ENCODE measurements at places on chromosomes 7 and 10.

GRCh38 chr10:16187161-16187560 is 249.6 kb upstream of the PTER start:
- DNase-seq = no peak

DNA sequence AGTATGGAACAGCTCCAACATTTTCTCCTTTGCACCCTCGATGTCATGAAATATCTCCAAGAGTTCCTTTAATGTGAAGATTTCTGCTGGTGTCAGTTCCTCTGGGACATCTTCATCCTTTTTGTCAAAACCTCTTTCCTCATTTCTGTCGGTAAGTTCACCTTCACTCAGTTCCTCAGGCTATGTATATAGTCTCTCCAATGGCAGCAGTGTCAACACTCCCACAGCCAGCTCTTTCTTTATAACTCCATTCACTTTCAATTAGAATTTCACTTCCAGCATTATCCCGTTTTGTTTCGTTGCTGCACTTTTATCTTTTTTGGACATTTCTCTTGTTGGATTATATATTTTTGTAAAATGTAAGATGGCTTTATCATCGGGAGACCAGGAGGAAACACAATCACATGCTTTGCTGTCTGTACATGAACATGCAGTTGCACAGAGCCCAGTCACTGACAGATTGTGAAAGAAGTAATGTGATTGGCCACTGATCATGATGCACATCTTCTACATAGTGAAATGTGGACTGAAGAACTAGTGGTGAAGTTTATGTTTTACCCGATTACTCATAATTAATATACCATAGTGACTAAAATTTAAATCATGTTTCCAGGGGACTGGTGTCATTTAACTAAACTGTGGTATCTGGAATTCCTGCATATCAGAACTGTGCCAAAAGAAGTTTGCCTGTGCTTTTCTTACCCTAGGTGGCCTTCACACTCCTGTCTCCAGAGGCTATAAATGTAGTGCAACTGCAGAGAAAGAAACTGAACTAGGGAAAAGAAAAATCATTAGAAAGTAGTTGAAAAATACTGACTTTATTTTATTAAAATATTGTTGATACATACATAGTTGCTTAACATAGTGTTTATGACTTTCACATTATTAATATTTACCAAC is 289.6 kb downstream of the PPP1R3A start:
- DNase-seq = no peak

DNA sequence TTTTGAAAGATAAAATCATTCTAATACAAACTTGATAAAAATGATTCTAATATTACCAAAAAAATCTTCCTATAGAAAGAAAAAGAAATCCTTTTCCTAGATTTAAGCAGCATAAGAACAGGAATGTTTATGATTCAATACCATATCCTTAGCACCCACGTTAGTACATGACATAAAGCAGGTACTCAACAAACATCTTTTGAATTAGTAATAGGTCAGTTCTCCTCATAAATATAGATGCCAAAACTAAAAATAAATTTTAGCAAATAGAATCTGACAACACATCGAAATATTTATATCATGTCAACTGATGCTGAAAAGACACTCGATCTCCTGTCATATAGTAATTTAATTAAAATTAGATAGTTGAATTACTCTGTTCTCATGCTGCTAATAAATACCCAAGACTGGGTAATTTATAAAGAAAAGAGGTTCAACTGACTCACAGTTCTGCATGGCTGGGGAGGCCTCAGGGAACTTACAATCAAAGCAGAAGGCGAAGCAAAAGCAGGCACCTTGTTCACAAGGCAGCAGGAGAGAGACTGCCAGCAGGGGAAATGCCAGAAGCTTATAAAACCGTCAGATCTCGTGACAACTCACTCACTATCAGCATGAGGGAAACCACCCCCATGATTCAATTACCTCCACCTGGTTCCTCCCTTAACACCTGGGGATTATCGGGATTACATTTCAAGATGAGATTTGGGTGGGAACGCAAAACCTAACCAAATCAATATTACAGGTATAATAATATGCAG is 191.8 kb downstream of the HTR7 start:
- no peak for DNase-seq

DNA sequence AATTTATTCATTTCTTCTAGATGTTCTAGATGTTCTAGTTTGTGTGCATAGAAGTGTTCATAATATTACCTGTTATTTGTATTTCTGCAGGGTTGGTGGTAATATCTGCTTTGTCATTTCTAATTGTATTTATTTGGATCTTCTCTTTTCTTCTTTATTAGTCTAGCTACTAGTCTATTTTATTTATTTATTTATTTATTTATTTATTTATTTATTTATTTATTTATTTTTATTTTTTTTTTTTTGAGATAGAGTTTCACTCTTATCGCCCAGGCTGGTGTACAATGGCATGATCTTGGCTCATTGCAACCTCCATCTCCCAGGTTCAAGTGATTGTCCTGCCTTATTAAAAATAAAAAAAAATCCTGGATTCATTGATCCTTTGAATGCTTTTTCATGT is 114.8 kb upstream of the THSD7A start:
- DNase-seq = no peak

GRCh38 chr10:16470747-16471146 is 33.9 kb downstream of the PTER start:
- no peak for DNase-seq

DNA sequence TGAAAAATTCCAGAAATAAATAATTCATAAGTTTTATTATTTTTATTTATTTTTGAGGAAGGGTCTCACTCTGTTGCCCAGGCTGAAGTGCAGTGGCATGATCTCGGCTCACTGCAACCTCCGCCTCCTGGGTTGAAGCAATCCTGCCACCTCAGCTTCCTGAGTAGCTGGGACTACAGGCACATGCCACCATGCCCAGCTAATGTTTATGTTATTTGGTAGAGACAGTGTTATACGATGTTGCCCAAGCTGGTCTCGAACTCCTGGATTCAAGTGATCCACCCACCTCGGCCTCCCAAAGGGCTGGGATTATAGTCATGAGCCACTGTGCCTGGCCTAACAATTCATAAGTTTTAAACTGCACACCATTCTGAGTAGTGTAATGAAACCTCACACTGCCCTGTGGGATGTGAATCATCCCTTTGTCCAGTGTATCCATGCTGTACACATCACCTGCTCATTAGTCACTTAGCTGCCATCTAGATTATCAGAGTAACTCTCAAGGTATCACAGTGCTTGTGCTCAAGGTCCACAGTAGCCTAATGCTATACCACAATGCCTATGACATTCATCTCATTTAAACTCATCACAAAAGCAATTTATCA is 17.9 kb downstream of the RTKN2 start:
- no peak for DNase-seq

- DNase-seq = no peak
These were observed 52.5 kb upstream of the MACC1 start for GRCh38 chr7:20269726-20270125.

DNA sequence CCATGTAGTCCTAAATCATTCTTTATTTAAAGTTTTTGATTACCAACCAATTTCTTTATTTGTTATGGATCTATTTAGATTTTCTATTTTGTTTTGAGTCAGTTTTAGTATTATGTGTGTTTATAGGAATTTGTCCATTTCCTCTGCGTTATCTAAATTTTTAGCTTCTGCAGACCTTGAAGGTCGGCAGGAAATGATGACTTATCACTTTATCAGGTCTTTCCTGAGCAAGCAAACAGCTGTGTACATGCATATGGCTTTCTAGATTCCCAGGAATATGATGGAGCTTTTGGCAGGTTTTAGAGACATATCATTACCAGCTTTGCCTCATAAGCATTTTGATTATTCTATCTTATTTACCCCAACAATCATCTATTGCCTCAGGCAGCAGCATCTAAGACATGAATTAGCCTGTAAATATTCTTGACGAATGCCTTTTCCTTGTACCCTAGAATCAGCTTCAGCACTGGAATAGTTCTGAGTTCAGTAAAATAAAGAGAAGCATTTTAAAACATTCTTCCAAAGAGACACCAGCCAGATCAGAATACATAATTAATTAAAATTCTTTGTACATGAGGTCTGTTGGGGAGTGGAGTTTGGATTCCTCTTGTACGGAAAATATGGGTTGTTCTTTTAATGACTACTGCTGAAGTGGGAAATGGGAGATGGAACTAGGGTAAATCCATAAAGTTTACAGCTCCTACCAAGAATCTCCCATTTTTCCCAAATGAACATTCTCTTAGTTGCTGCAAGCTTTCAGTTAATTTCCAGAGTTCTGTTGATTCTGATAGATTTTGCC is 408.8 kb upstream of the SEMA3C start:
- DNase-seq = no peak

DNA sequence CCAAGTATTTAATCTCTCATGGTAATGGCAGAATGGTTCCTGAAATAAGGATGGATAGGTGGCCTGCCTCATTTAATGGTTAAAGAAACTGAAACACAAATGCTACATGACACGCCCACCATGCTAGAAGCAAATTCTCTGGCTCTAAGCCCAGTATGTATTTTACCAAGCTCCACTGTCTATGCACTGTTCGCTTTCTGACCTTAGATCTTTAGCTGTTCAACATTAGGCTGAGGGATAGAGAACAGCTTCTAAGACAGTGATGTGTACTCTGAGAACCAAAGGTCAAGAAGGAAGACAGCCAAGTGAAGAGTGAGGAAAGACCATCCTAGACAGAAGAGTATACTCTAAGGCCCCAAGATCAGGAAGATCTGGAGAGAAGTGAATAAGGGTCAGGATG is 26.6 kb downstream of the FAM3C start:
- DNase-seq = peak; percentile 8

DNA sequence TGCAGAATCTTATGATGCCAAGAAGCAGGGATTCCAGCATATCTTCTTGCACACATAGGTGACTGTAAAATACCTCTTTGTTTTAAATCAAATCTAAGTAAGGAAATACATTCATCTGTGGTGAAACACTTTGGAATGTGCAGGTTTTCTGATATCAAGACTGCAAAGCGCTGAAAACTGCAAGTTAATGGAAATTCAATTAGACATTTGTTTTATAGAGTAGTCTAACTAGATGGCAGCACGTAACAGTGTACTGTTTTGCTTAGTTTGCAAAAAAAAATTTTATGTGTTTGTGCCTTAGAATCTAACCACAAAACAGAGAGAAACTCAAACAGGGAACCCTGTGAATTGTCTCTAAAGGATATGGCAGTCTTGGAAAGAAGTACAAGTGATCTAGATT is 259.2 kb downstream of the HDAC9 start:
- no peak for DNase-seq

DNA sequence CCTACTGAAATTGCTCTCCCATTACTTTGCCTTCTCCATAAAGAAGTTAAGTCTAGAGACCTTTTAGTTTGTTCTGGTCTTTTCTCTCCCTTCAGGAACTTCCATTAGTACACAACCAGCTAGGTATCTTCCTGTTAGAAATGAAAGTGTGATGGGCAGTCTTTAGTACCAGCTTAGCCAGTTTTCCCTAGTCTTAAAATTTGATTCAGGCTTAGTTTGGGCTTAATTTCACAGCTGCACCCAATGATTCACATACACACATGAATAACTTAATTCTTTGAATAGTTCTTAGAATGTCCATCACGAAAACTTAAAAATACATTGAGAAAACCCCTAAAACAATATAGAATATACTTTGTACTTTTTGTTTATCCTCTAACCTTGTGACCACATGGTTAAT is 2.4 kb upstream of the PPP1R9A start:
- no peak for DNase-seq

DNA sequence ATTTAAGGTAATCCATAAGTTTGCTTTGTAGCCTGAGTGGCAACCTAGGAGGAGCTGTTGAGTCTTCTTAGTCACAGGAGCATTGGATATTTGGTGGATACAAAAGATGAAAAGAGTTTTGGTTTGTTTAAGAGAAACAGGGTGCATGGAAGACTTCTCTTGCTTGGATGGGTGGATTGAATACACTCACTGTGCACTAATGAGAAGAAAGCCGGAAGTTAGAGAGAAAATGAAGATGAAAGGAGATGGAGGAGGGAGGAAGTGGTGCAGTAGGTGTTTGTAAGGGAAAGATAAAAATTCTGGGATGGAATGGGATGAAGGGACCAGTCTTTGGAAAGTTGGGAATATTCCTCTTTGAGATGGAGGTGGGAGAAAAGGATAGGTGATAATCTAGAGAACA is 7.7 kb downstream of the MDFIC start:
- no peak for DNase-seq

DNA sequence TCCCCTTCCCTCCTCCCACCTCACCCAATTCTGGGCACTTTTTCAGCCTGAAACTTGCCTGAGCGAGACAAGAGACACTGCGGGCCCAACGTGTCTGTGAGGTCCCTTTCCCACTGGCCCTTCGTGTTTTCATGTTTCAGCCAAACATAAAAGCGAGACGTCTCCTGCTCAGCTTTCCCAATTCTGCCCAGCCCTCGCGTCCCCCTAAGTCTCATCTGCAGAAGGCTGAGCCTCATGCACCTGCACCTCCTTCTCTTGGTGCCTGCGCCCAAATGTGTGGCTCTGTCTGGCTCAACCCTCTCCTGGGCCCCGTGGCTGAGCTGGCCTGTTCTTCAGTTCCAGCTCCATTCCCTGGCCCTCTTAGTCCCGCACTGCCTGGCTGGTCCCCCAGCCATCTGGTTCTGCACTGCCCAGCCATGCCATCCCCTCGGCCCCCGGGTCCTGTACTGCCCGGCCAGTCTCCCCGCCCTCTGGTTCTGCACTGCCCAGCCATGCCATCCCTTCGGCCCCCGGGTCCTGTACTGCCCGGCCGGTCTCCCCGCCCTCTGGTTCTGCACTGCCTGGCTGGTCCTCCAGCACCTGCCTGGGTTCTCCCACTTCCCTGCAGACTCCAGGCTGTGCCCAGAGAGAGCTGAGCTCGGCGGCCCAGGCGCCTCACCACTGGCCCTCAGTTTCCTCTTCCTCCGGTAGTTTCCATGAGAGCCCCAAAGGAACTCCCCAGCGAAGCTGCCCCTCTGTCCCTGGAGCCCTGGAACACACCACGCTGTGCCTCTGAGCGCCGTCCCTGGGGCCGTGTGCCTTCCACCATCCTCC is 224.1 kb downstream of the DNAJB6 start:
- no peak for DNase-seq

GRCh38 chr10:74439213-74439612 is 288.2 kb downstream of the ADK start:
- DNase-seq = no peak

GRCh38 chr7:146661435-146661834 is 544.8 kb downstream of the CNTNAP2 start:
- DNase-seq = no peak

GRCh38 chr7:111223802-111224253 is 132.9 kb downstream of the LRRN3 start:
- DNase-seq = no peak

DNA sequence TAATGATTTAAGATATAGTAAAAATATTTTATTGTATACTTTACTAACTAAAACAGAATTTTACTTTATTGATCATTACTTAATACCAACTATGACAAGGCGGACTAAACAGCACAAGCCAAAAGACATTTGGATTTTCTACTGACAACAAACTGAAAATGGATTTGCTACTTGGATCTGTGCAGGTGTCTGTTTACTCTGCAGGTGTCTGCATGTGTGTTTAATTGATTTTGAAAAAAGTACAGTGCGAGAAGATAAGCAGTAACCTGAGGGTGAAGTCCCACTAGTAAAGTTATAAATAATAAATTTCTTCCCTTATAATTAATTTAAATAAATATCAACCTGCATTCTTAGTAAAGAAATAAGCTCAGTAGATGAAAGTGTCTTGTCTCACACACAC is 696.8 kb upstream of the MBL2 start:
- DNase-seq = no peak

GRCh38 chr10:33293076-33293475 is 41.4 kb downstream of the NRP1 start:
- DNase-seq = no peak
